CD14-positive monocyte (primary cell): ENCODE measurements at places on chromosomes 4 and X. TPM values are rescaled to one million over a fixed set of nuclear protein-coding genes. Genes with fewer than 3 reads are reported as not detected.

Gene TACC3
- polyA plus RNA-seq: 43.7 TPM

Gene PLA2G12A
- polyA plus RNA-seq: 16.2 TPM

Gene CT45A1
- not detected for polyA plus RNA-seq

Gene USP17L10
- not detected for polyA plus RNA-seq

Gene VCX3A
- not detected for polyA plus RNA-seq

Gene DCAF8L2
- polyA plus RNA-seq: not detected

Gene AVPR2
- polyA plus RNA-seq: 0.14 TPM

Gene AFF2
- polyA plus RNA-seq: 1.1 TPM

Gene HTT
- polyA plus RNA-seq: 19.3 and 27.1 TPM in 2 replicates

Gene FAM9A
- polyA plus RNA-seq: not detected in 2 replicates

Gene TDO2
- not detected for polyA plus RNA-seq

Gene TMSB15C
- polyA plus RNA-seq: 0.21 TPM in 1 of 2 replicates, not detected in the other

Gene RAB40AL
- not detected for polyA plus RNA-seq

Gene PLXNB3
- not detected for polyA plus RNA-seq

Gene RASGEF1B
- polyA plus RNA-seq: 7.5 and 20.3 TPM in 2 replicates

Gene LANCL3
- polyA plus RNA-seq: 0.12 TPM

Gene IL9R
- 0.25 TPM for polyA plus RNA-seq

Gene CDX4
- not detected in 2 replicates for polyA plus RNA-seq

Gene SPANXB1
- polyA plus RNA-seq: not detected in 2 replicates

Gene CSN2
- not detected in 2 replicates for polyA plus RNA-seq

Gene IL21
- not detected for polyA plus RNA-seq

Gene HERC3
- 36.7 TPM for polyA plus RNA-seq

Gene NLRP2B
- not detected for polyA plus RNA-seq

Gene USP51
- polyA plus RNA-seq: not detected

Gene TLR6
- 3.9 and 12.7 TPM in 2 replicates for polyA plus RNA-seq

Gene FMR1NB
- polyA plus RNA-seq: not detected in 2 replicates

Gene TMPRSS11B
- polyA plus RNA-seq: not detected in 2 replicates

Gene ATP2B3
- not detected for polyA plus RNA-seq

Gene ELF4
- 10.4 TPM for polyA plus RNA-seq

Gene TMEM31
- polyA plus RNA-seq: not detected

Gene XK
- polyA plus RNA-seq: not detected

Gene MTMR8
- polyA plus RNA-seq: 0.27 and 0.51 TPM in 2 replicates
